ENCODE measurements at places on chromosomes 13 and 19. TPM values are rescaled to one million over a fixed set of nuclear protein-coding genes. Genes with fewer than 3 reads are reported as not detected.

DNA sequence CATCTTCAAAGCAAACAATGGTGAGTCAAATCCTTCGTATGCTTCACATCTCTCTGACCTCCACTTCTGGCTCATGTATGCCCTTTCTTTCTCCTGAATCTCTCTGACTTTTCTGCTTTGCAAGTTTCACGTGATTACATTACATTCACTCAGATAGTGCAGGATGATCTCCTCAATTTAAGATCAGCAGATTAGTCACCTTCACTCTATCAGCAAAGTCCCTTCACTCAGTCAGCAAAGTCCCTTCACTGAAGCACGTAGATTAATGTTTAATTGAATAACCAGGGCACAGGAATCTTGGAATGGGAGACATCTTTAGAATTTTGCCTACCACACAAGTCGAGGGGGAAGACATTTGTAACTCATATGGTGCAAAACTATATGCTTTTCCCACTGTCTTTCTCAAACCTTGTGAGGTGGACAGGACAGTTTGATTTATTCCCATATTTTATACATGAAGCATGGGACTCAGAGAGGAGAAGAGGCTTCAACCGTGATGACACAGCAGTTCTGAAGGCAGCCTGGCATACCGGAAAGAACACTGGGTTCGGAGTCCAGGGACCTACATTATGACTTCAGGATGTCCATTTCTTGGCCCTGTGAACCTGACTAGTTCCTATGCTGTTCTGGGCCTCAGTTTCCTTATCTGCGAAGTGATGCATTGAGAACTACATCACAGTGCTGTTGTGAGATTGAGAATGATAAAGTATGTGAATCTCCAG lies 23.3 kb downstream of the SIGLECL1 start:
- H3K36me3 ChIP-seq: no peaks in the 10 kb centered on the region
- H3K4me3 ChIP-seq: no peak overlapping the region
- H3K4me1 ChIP-seq: no peaks in the 10 kb centered on the region
- H3K27ac ChIP-seq: no peak overlapping the region
- DNase-seq: no peak

CAPN12 gene
- total RNA-seq: 0.62 TPM

ATP4A gene
- not detected for total RNA-seq

DNA sequence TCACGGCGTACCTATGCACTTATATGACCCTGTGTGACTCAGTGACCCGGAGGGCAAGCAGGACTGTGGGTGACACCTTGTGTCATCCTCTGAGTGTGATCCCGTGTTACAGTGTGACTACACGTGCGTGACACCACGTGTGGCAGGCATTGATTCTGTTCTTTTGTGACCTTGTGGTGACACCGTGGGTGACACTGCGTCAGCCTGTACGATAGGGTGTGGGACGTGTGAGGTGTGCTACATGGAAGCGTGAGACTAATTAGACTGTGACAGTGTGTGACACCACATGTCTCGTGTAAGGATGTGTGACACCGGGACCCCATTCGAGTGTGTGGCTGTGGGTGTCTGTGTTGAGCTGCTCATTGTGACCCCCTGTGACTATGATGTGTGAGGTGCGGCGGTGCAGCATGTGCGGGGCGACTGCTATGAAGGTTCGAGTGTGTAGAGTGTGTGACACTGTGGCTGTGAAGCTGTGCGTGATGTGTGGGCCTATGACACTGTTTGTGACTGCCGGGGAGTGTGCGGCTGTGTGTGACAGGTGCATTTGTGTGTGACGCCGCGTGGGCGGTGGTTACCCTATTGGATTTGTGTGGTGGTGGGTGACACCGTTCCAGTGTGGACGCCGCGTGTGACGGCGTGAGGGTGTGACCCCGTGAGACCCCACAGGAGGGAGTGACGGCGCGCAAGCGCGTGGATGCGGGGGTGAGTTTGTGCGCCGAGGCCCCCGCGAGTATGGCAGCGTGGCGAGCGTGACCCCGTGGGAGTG lies 399 bp upstream of the SPTBN4 start:
- H3K4me3 ChIP-seq: peak overlapping the region; percentile 48
- DNase-seq: peak; percentile 40
- H3K4me1 ChIP-seq: peaks cover 27% of the 10 kb centered on the region
- peak overlapping the region; percentile 44 for H3K27ac ChIP-seq
- H3K36me3 ChIP-seq: no peaks in the 10 kb centered on the region
- peaks cover 20% of the 10 kb centered on the region for H3K27me3 ChIP-seq

GRCh38 chr19:17481986-17482385 lies 11.7 kb downstream of the SLC27A1 start:
- H3K4me3 ChIP-seq: no peak overlapping the region
- H3K4me1 ChIP-seq: peaks cover 2% of the 10 kb centered on the region
- DNase-seq: no peak
- peaks cover 6% of the 10 kb centered on the region for H3K36me3 ChIP-seq
- no peaks in the 10 kb centered on the region for H3K27me3 ChIP-seq

- H3K27me3 ChIP-seq: peaks cover 7% of the 10 kb centered on the region
- H3K4me3 ChIP-seq: peak overlapping the region; percentile 21
- no peak overlapping the region for H3K27ac ChIP-seq
- peaks cover 16% of the 10 kb centered on the region for H3K36me3 ChIP-seq
- DNase-seq: no peak
These were observed 4.9 kb downstream of the IRS2 start for GRCh38 chr13:109781384-109782065.

DNA sequence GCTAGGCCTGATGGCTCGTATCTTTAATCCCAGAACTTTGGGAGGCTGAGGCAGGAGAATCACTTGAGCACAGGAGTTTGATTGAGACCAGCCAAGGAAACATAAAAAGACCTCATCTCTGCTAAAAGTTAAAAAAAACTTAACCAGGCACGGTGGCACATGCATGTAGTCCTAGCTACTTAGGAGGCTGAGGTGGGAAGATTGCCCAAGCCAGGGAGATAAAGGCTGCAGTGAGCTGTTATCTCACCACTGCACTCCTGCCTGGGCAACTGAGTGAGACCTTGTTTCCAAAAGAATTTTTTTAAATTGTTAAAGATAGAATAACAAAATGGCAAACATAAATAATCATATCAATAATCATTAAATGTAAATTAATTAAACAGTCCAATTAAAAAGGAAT lies 365.8 kb downstream of the MTUS2 start:
- H3K4me1 ChIP-seq: no peaks in the 10 kb centered on the region
- H3K36me3 ChIP-seq: no peaks in the 10 kb centered on the region
- DNase-seq: no peak
- H3K27ac ChIP-seq: no peak overlapping the region

GRCh38 chr13:62556978-62557377 lies 1141.3 kb upstream of the PCDH20 start:
- H3K27ac ChIP-seq: no peak overlapping the region
- DNase-seq: no peak
- H3K36me3 ChIP-seq: no peaks in the 10 kb centered on the region
- H3K4me3 ChIP-seq: no peak overlapping the region
- no peaks in the 10 kb centered on the region for H3K4me1 ChIP-seq
- H3K27me3 ChIP-seq: no peaks in the 10 kb centered on the region

GRCh38 chr19:43950834-43951645 lies at the start of gene ZNF221:
Gene ZNF221, plus strand, starts transcription at chr19:43951228. Its CDS starts 11,499 bp downstream, at chr19:43962727.
- H3K4me1 ChIP-seq: no peaks in the 10 kb centered on the region
- H3K36me3 ChIP-seq: no peaks in the 10 kb centered on the region
- peak within 1 kb of the TSS; percentile 76 for H3K4me3 ChIP-seq
- H3K27ac ChIP-seq: peak within 1 kb of the TSS; percentile 90
- peak; percentile 98 for DNase-seq
- H3K27me3 ChIP-seq: peaks cover 4% of the 10 kb centered on the region

DNA sequence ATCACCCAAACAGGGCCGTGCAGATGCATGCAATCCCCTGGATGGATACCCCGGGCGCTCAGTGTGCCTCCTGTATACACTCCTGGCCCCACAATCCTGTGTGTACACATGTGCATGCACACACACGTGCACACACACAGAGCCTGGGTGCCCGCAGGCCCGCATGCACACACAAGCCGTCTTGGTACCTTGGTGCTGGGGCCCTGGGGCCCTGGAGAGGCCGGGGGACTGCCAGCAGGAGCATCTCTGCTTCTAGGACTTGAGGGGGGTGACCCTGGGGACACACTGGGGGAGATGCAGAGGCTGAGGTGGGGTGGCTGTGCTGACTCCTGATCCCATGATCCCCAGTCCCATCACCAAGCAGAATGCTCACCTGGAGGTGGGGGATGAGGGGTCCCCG lies 15.6 kb upstream of the EPOR start:
- H3K27ac ChIP-seq: no peak overlapping the region
- H3K4me1 ChIP-seq: no peaks in the 10 kb centered on the region
- DNase-seq: no peak
- H3K36me3 ChIP-seq: no peaks in the 10 kb centered on the region
- no peaks in the 10 kb centered on the region for H3K27me3 ChIP-seq

GRCh38 chr19:3516675-3517207 lies 10.6 kb downstream of the FZR1 start:
- H3K27me3 ChIP-seq: no peaks in the 10 kb centered on the region
- peaks cover 14% of the 10 kb centered on the region for H3K4me1 ChIP-seq
- peak; percentile 45 for DNase-seq
- H3K36me3 ChIP-seq: peaks cover 45% of the 10 kb centered on the region
- no peak overlapping the region for H3K4me3 ChIP-seq

IGFLR1 gene
- 2.1 TPM for total RNA-seq

DNA sequence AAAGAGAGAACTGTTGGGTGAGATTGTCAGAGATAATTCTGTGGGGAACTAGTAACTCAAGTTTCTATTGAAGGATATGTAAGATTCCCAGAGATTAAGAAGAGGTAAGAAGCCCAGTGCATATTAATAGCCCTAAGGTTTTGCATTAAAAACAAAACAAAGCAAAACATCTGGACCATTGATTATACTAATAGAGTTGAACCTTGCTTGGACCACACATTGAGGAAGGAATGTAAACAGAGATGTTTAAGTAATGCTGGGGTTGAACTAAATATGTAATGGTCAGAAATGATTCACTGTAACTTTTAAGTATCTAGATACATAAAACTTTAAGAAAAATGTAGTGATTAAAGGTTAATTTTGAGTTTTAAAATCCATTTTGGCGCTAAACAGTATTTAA lies 1770.0 kb downstream of the PCDH9 start:
- H3K4me1 ChIP-seq: no peaks in the 10 kb centered on the region
- no peak for DNase-seq
- no peak overlapping the region for H3K27ac ChIP-seq
- no peaks in the 10 kb centered on the region for H3K36me3 ChIP-seq
- no peaks in the 10 kb centered on the region for H3K27me3 ChIP-seq

GRCh38 chr13:94673851-94674250 lies 38.5 kb downstream of the SOX21 start:
- peaks cover 5% of the 10 kb centered on the region for H3K27me3 ChIP-seq
- no peaks in the 10 kb centered on the region for H3K36me3 ChIP-seq
- no peaks in the 10 kb centered on the region for H3K4me1 ChIP-seq
- DNase-seq: no peak

- DNase-seq: no peak
- no peak overlapping the region for H3K27ac ChIP-seq
- no peaks in the 10 kb centered on the region for H3K27me3 ChIP-seq
These were observed 93.3 kb upstream of the PCDH20 start for GRCh38 chr13:61508936-61509335.

DNA sequence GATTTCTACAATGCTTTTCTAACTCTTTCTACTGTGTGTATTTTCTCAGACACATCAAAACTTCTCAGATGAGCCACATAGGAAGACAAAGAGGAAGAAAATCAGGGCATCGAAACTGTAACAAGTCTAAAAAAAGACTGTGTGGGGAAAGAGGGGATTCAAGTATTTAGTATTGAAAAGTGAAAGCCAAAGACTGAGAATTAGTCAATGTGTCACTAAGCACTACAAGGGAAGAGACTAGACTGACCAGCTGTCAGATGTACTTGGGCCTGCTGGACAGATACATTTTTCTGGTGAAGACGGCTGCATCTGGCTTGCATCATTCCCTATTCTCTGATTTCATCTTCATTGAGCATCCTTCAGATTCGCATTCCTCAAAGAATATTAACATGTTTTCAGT lies 25.4 kb downstream of the COMMD6 start:
- H3K27me3 ChIP-seq: no peaks in the 10 kb centered on the region
- H3K27ac ChIP-seq: no peak overlapping the region
- no peaks in the 10 kb centered on the region for H3K36me3 ChIP-seq
- no peak overlapping the region for H3K4me3 ChIP-seq

POSTN gene
- 2,609 TPM for total RNA-seq

GRCh38 chr19:1610579-1610978 lies 5.3 kb upstream of the UQCR11 start:
- H3K4me1 ChIP-seq: peaks cover 9% of the 10 kb centered on the region
- DNase-seq: no peak
- H3K4me3 ChIP-seq: no peak overlapping the region
- no peak overlapping the region for H3K27ac ChIP-seq

DNA sequence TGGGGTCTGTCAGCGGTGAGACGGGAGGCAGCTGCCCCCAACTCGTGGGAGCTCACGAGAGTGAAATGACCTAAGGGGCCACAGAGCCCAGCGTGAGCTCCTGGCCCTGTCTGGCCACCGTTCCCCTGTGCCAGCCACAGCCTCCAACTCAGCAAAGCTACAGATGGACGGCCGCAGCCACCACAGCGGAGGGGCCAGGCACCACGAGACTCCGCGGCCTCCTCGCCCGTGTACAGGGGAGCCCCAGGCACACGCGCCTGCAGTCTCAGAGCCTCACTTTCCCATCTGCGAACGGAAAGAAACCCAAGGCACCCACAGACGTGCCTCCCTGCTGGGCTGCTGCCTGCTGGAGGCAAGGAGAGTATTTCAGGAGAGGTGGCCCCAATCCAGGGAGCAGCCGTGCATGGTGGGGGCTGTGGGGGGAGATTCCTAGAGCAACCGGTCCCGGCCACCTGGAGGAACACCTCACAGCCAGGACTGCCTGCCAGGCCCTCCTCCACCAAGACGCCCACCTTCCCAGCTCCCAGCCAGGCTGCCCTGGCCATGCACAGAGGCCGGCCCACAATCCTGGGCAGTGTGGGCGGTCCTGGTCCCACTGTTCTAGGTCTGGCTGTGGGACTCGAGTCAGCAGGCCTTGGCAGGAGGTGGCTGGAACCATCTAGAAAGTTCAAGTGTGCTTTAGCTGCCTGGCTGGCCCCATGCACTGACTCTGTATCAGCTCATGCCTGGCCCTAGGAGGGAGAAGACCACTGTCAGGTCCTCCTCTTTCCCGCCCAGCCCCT lies 1.9 kb downstream of the MKNK2 start:
- H3K4me1 ChIP-seq: peaks cover 64% of the 10 kb centered on the region
- peaks cover 45% of the 10 kb centered on the region for H3K36me3 ChIP-seq
- peak overlapping the region; percentile 84 for H3K27ac ChIP-seq
- DNase-seq: peak; percentile 60
- H3K27me3 ChIP-seq: no peaks in the 10 kb centered on the region
- H3K4me3 ChIP-seq: peak overlapping the region; percentile 87

- no peaks in the 10 kb centered on the region for H3K27me3 ChIP-seq
- H3K4me3 ChIP-seq: no peak overlapping the region
- no peak for DNase-seq
- peaks cover 16% of the 10 kb centered on the region for H3K36me3 ChIP-seq
- no peaks in the 10 kb centered on the region for H3K4me1 ChIP-seq
These were observed 87.5 kb downstream of the ZMYM2 start for GRCh38 chr13:20045950-20046548.

CLDND2 gene
- total RNA-seq: 0.44 TPM

CEACAM7 gene
- total RNA-seq: not detected

GRCh38 chr13:42706286-42706685 lies 75.1 kb upstream of the FAM216B start:
- H3K36me3 ChIP-seq: no peaks in the 10 kb centered on the region
- no peak overlapping the region for H3K4me3 ChIP-seq
- no peak for DNase-seq
- no peaks in the 10 kb centered on the region for H3K27me3 ChIP-seq
- no peak overlapping the region for H3K27ac ChIP-seq

C5AR1 gene
- 0.53 TPM for total RNA-seq

- H3K27me3 ChIP-seq: no peaks in the 10 kb centered on the region
- H3K27ac ChIP-seq: no peak overlapping the region
- H3K4me1 ChIP-seq: no peaks in the 10 kb centered on the region
- H3K36me3 ChIP-seq: no peaks in the 10 kb centered on the region
These were observed 729.9 kb downstream of the DACH1 start for GRCh38 chr13:71137101-71137500.
